ENCODE measurements at places on chromosomes 4 and X. TPM values are rescaled to one million over a fixed set of nuclear protein-coding genes. Genes with fewer than 3 reads are reported as not detected.

The PPEF2 gene
- not detected for total RNA-seq

The SPON2 gene
- 4.2 TPM for total RNA-seq

The SERTM2 gene
- not detected for total RNA-seq

The EGFL6 gene
- 1.4 TPM for total RNA-seq

The FAM9B gene
- total RNA-seq, result not detected

The NKX3-2 gene
- not detected for total RNA-seq
